ENCODE measurements at places on chromosomes 7 and 10. TPM values are rescaled to one million over a fixed set of nuclear protein-coding genes. Genes with fewer than 3 reads are reported as not detected.

The TBX20 gene
- total RNA-seq: not detected

The MALRD1 gene
- total RNA-seq: 5.0 TPM

The AGR2 gene
- 1.3 TPM for total RNA-seq

The BMS1 gene
- 41.1 TPM for total RNA-seq

The TRDMT1 gene
- 3.0 TPM for total RNA-seq

The PTPRZ1 gene
- total RNA-seq: not detected

The TDRD1 gene
- not detected for total RNA-seq

The FAM25C gene
- not detected for total RNA-seq

The GDF2 gene
- total RNA-seq: not detected

The ANLN gene
- total RNA-seq: 72.0 TPM

The HOXA5 gene
- total RNA-seq: 3.2 TPM

The LRRC18 gene
- not detected for total RNA-seq

The SMURF1 gene
- 11.1 TPM for total RNA-seq

The NEURL1 gene
- not detected for total RNA-seq

The SUGCT gene
- 23.6 TPM for total RNA-seq

The RAMP3 gene
- not detected for total RNA-seq

The NXPH1 gene
- total RNA-seq: not detected

The GJD4 gene
- not detected for total RNA-seq

The ENTPD1 gene
- total RNA-seq: 0.07 TPM

The UFSP1 gene
- total RNA-seq: 2.8 TPM

The SCD gene
- total RNA-seq: 492 TPM

The CUZD1 gene
- 0.29 TPM for total RNA-seq

The VTI1A gene
- 32.7 TPM for total RNA-seq

The EIF5AL1 gene
- total RNA-seq: 0.22 TPM

The LRRD1 gene
- not detected for total RNA-seq

The ZNF467 gene
- total RNA-seq: not detected

The GHRHR gene
- not detected for total RNA-seq

The NIPSNAP2 gene
- total RNA-seq: 56.5 TPM

The SMKR1 gene
- total RNA-seq: not detected

The CALHM3 gene
- total RNA-seq: not detected

The HSPA12A gene
- total RNA-seq: 12.9 TPM

The SH2D4B gene
- total RNA-seq: not detected

The CC2D2B gene
- 0.20 TPM for total RNA-seq

The FOXI2 gene
- total RNA-seq: not detected

The CYP3A4 gene
- total RNA-seq: 0.35 TPM

The SPDYE2 gene
- not detected for total RNA-seq

The MMP21 gene
- not detected for total RNA-seq

The IFIT2 gene
- total RNA-seq: 0.15 TPM

The CYP2C18 gene
- not detected for total RNA-seq

The AGBL3 gene
- total RNA-seq: 7.2 TPM

Measured in HepG2 (cell line).